ENCODE measurements at places on chromosomes 11 and 22.

GRCh38 chr11:44911029-44911814 lies 39.5 kb downstream of the TP53I11 start:
- DNase-seq, result peak; percentile 52

GRCh38 chr22:27349456-27349855 lies 452.1 kb downstream of the MN1 start:
- no peak for DNase-seq

DNA sequence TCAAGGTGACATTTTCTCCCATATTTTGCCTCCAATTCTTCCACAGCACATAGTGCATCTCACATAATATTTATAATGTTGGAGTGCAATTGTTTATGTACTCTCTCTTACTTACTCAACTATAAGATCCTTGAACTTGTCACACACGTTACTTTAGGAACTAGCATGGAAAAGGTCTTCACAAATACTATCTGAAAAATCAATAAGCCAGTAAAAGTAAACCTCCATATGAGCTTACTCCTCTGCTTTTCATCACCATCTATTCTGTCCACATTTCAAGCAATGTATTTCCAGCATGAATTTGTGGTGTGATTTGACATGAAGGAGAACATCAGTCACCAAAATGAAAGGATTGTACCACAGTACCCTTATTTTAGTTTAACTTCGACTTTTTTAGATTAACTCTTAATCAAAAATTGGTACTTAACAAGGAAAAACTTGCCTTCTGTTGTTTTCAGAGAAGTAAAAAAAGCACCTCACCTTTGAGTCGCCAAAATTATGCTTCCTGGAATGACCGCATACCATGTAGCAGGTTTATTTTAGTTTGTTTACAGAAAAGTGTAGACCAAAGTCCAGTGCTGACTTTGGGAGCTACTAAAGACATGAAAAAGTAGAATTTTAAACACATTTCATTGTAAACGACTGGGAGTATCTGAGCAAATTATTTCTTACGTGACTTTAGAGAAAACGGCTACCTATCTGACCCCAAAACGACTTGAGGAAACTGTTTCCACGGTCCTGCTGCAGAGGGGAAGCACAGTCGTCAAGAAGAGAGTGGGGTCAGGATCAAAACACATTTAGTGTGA lies at the start of gene SLC22A9:
SLC22A9 (plus strand) TSS at position 621 of the 806 bp plus-strand sequence. CDS start 272 bp downstream, outside the sequence.
- no peak for DNase-seq

DNA sequence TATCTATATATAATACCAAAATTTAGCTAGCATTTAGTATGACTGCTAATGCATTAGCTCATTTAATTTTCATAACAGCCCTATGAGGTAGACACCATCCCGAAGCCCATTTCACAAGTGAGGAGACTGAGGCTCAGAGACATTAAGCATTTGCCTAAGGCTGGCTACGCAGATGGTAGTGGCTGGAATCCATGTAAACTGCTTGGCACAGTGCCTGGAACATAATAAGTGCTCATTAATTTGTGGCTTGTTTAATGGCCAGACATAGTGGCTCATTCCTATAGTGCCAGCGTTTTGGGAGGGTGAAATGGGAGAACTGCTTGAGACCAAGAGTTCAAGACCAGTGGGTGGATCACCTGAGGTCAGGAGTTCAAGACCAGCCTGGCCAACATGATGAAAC lies 17.8 kb upstream of the TP53I11 start:
- no peak for DNase-seq

DNA sequence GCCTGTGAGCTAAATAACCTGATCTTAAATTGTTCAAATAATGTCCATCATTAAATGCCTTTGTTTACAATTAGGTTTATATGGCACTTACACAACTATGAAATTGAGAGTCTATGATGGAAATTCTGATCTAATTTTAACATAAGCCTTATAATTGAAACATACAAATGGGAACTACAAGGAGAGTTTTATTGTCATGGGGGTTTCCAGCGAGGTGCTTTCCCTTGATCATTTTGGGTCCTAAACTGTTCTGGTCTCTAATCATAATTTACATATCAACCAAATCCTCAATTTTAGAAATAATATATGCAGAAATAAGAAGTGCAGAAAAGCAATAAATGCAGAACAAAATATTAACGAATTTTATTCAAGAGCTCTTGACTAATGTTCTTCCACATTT lies 44.9 kb downstream of the RRAS2 start:
- no peak for DNase-seq

GRCh38 chr11:41177791-41178190 lies 281.7 kb downstream of the LRRC4C start:
- DNase-seq, result no peak

DNA sequence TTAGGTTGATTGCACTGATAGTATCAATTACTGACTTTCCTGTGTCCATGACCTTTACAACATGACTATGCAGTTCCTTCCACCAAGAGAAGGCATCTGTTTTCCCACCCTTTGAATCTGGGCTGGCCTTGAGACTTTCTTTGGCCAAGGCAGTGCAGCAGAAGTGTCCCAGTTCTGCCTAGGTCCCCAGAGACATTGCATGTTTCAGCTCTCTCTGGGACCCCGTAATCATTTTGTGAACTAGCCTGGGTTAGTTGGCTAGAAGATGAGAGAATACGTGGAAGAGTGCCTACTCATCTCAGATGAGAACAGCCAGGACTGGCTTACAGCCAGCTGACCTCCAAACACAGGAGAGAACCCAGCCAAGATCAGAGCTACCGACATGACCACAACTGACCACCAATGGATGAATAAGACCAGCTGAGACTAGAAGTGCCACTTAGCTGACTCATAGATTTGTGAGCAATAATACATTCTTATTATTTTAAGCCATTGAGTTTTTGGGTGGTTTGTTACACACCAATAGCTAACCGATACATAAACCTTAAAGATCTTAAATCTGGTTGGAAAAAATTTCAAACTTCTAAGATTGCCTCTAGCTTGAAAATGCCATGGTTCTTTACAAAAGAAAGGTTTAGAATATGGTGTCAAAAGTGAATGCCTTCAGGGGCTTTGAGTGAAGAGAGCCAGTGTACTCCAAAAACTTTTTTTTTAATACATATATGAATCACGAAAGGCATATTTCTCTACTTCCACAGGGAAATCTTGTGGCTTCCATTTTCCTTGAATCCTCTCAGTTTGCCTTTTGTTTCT lies 145.2 kb downstream of the FBXO7 start:
- DNase-seq, result no peak

GRCh38 chr22:32706149-32706548 lies 95.4 kb upstream of the TIMP3 start:
- no peak for DNase-seq

GRCh38 chr11:58059007-58059350 lies 28.2 kb downstream of the OR6Q1 start:
- DNase-seq, result no peak

All from GDM1 (cell line).